ENCODE measurements at places on chromosomes 1 and 21.
A peak's percentile ranks its signal among the peaks of the same experiment; 100 is the strongest.

DNA sequence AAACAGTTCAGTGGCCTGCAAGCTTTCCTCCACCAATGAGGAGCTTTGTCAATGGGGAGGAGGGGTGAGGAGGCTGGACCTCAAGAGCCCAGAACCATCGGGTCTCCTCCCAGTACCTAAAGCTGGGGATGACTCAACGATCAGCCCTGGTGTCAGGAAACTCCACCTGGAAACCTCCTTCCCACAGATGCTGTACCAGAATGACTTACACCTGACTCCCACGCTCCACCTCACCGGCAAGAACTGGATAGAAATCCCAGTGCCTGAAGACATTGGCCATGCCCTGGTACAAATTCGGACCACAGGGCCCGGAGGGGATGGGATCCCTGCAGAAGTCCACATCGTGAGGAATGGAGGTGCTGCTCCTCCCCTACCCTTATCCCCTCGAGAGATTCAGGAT, 11.4 kb downstream of the TMEM81 start:
- no peak for DNase-seq

DNA sequence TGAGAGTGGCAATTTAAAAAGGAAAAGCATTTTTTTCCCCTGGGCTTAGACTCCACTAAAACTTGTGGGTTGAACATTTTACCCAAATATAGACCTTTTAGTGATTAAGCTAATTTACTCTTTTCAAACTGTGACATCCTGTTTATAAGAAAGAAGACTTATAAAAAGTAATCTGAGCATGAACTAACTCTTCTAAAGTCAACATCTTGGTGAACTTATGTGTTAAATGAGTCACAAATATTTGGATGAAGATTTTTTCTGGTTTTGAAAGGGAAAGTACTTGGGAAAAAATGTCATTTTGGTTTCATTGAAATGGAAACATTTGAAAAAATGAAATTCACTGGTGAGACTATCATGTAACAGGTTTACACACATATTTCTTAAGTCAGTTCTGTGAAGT, 109.8 kb downstream of the KCNK2 start:
- DNase-seq: no peak

DNA sequence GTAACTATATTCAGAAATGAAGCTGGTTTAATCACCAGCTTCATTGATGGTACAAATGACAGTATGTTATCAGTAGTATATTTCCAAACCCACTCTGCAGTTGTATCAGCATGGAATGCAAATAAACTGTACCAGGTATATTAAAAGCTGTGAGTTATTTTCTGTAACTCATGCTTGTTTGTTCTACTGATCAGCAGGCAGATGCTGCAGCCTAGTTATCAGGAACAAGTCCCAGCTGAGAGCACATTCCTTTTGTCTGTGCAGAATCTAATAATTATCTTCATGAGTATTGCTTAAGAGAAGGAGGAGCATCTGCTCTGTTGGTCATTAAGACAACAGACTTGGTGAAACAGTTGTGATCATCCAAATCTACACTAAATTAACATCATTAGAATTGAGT, 1331.1 kb downstream of the MRPL39 start:
- no peak for DNase-seq

- no peak for DNase-seq
Measured at GRCh38 chr1:28646040-28646439, 2.4 kb upstream of the RNU11 start.

GRCh38 chr1:38258085-38258627, 211.6 kb upstream of the POU3F1 start:
- DNase-seq: no peak

DNA sequence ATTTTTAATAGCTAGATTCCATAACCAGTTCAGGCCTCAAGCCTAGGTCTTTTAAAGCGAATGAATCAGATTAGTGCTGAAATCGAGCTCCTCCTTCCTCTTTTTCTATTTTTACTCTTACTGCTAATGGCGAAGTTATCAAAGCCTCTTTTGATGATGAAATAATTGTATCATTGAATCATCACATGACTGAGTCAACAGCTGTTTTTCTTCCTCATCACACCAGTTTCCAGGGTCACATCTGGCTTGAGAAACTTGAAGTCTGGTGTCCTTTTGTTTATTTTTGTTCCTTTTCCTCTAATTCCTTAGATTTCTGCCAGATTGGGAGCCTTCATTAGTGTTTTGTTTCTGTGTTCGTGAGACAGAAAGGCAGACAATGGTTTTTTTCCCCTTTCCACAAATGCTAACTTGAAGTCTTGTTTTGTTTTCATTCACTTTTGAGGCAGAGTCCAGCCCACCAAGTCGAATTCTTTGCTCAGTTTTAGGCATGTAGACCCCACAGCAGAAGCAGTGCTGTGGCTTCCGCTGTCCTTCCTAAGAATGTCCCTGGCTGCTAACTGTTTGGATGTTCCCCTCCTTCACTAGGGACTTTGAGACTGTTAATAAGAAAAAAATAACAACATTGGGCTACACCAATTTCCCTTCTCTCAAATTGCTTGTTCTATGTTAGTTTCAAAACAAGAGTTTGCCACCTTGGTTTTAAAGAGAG, 51.9 kb upstream of the FMOD start:
- DNase-seq: no peak

DNA sequence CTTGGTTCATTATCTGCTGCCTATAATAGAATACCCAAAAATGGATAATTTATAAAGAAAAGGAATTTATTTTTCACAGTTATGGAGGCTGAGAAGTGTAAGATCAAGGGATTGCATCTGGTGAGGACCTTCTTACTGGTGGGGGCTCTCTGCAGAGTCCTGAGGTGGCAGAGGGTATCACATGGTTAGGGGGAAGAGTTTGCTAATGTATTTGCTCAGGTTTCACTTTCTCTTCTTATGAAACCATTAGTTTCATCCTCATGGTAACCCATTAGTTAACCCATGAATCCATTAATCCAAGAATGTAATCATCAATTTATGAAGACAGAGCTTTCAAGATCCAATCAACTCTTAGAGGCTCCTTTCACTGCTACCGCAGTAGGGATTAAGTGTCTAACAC, 120.6 kb downstream of the DNM3 start:
- DNase-seq: no peak

DNA sequence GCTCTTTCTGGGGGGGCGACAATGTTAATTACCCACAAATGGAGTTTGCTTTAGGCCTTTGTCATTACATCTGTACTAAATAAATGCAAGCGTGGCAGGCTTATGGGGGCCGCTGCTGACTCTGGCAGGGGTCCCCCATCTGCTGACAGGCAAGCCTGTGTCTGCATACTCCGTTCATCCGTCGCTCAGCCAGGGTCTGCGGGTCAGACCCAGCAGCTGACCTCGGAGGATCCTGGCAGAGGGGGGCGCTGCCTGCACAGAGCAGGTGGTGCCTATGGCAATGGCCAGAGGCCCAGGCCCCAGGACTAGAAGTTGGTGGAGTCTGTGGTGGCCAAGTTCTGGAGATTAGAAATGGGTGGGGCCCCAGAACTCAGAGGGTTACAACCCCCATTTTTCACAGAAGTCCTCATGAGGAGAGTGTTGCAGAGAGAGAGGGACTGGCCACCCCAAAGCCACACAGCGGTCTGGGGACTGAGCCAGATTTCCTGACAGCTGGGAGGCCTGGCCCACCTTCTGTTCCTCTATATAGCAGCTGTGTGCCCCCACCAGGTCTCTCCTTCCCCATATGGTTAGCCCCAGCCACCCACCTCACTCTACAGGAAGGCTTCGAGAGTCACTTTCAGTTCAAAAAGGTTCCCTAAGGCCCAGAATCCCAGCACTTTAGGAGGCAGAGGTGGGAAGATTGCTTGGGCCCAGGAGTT, 31.0 kb downstream of the TTC39A start:
- no peak for DNase-seq

DNA sequence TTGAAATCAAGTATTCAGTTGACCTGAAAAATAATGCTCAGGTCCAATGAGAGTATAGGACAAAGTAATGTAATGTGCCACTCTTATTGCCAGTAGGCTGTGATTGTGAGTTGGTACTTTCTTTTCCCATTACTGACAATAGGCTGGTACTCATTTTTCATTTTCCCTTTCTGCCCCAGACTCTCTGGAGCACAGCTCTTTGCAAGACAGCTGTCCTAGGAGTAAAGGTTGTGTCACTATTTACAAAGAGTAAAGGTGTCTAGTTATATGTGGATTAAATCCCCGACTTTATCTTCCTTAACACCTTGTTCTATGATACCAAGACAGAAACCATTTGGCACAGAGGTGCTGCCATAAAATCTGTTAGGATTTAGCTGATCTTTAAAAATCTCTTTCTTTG, 32.3 kb upstream of the RASAL2 start:
- DNase-seq: no peak

DNA sequence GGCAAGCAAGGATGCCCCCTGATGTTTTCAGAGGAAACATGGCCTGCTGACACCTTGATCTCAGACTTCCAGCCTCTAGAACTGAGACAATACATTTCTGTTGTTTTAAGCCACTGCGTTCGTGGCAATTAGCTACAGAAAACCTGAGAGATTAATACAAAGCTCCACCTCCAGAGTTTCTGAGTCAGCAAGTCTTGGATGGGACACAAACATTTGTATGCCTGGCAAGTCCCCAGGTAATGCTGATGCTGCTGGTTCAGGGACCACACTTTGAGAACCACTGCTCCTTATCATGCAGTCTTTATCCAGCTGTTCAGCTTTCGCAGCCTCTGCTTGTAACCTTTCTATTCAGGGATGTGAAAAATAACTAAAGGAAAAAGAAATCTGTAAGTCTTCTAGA, 565.7 kb upstream of the PLXNA2 start:
- DNase-seq: no peak

DNA sequence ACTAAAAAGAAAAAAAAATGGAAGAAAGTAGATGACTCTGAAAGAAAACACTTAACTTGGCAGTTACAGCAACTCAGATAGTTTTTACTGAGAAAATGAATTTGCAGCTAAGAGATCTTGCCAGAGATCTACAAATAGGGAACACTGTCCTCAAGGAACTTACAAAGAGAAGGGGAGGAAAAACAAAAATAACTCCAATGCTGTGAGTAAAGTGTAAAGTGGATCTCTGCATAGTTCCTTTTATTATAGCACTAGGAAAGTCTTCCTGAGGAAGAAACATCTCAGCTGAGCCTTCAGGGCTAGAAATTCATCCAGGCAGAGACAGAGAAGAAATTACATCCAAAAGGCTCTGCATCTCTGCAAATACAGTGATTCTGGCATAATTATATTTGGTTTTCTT, 3.9 kb downstream of the CD1B start:
- no peak for DNase-seq

DNA sequence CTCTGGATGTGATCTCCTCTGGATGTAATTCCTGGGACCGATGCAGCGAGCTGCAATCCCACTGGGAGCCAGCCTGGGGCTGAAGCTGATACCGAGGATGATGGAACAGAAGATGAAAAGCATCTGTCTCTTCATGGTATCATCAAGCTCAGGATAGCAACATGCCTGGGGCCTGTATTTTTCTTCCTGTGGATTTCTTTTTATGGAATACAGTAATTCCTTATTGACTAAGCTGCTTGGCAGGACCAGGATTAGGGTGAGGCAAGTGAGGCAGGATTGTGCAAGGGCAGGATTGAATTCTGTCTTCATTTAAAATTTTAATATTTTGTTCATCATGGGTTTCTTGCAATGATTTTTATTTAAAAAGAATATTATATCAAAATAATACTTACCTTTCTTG, 86.6 kb downstream of the SLC25A24 start:
- DNase-seq: no peak

DNA sequence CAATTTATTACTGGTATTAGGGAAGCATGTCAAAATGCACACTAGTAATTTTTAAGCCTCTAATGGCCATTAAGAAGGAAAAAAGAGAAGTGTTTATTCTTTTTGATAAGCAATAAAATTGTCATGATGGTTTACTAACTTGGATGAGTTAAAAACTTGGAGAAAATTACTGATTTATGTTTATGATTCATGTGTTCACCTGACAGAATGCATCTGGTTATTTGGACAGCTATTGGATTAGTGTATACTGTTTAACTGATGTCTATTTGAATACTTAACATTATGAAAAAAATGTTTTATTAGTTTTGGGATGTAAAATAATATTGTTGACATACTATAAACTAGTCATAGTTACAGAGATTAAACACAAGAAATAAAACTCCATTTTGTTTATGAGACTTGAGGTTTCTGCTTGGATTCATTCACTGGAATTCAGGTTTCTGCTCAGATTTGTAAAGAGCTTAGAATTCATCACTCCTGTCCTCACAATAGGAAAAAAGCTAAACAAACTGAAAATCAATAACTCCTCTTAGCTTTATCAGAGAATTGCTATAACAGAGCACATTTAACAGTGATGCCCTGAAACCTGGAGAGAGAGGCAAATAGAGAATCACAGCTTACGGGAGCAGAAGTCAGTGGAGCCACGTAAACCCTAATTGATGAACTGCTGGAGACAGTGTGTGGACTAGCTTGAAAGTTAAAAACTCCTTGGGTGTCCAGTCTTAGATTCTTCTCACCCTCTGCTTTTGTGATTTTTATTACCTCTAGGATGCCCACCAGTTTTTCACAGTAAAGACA, 56.7 kb downstream of the RALGPS2 start:
- no peak for DNase-seq

- no peak for DNase-seq
Measured at GRCh38 chr1:200438911-200439310, 29.1 kb upstream of the ZNF281 start.

GRCh38 chr1:168603501-168604110, 27.2 kb downstream of the XCL1 start:
- DNase-seq: peak; percentile 60

- DNase-seq: peak; percentile 64
Measured at GRCh38 chr1:155241069-155241679, 14.1 kb downstream of the ENTREP3 start.
